ENCODE measurements at places on chromosomes 5 and 9.

- DNase-seq: no peak
Measured at GRCh38 chr9:99336531-99336930, 114.4 kb downstream of the SEC61B start.

GRCh38 chr9:87381050-87381711, 116.5 kb upstream of the DAPK1 start:
- DNase-seq: no peak

DNA sequence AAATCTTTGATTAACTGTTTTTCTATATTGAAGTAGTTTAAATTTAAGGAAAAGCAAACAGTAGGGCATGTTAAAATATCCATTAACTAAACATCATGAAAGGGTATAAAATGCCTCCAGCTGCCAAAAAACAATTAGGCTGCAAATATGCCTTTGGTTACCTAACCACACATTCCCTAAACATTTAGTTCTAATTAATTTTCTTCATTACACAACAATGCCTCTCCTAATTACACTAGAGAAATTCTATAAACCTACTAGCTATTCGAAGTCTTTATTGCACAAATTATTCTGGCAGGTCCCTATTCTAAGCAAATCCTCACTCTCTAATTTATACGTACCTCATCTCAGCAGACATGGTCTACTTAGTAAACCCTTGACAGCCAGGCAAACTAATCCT, 37.4 kb downstream of the MAT2B start:
- no peak for DNase-seq

GRCh38 chr5:151023651-151024050, 3.3 kb downstream of the GPX3 start:
- no peak for DNase-seq

DNA sequence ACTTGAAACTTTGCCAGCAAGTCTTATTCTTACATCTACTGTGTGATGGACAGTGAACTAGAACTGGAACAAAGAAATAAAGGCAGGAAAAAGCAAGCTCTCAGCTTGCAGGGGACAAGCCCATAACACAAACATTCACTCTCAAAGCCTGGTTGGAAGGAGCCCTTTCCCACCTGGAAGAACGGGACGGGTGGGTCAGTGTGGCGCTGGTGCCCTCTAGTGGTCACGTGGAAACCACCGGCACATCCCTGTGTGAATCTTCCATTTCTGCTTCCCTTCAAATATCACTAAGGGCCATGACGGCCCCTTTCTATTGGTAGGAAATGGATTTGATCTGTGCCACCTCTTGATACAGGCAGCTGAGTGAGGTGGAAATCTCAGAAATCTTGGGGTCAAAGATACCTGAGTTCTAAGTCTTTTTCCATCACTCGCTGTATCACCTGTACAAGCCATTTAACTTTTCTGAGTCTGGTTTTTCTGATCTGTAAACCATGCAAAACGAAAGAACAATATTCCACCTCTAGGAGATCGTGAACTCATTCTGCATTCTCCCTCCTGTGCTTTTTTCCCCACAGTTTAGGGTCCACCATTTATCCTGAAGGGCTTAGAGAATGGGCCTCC, 211.6 kb downstream of the MSX2 start:
- peak; percentile 29 for DNase-seq

GRCh38 chr5:95611396-95611795, 8.5 kb upstream of the GPR150 start:
- DNase-seq: no peak

GRCh38 chr5:18546591-18546990, 912.3 kb downstream of the TAF11L14 start:
- DNase-seq: no peak

- peak; percentile 56 for DNase-seq
Measured at GRCh38 chr5:125043781-125044391, 297.4 kb upstream of the ZNF608 start.

DNA sequence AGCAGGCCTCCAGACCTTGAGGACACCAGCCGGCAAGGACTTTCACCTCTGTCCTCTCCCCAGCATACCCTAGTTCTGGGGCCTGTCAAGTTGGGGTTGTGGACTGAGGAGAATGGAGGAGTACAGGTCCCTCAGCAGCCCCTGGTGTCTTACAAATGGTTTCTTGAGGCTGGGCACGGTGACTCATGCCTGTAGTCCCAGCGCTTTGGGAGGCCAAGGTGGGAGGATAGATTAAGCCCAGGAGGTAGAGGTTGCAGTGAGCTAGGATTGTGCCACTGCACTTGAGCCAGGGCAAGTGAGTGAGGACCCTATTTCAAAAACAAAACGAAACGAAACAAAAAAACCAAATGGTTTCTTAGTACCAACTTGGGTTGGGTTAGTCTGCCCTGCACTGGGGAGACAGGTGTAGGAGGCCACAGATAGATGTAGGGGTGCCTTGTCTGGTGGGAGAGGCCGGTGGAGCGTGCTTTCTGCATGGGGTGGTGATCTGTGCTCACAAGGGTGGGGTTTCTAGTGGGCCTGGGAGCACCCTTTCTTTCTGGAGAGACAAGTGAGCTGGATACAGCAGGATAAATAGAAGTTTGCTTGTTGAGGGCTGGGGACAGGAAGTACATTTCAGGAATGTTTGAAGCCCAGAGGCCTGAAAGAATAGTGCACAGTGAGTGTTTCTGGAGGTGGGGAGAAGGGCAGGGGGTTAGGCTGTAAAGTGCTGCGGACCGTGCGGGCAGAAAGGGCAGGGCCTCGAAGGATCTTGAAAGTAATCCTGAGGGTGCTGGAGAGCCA, 37.7 kb upstream of the PSD2 start:
- no peak for DNase-seq

GRCh38 chr9:70859694-70860093, 261.7 kb downstream of the TRPM3 start:
- no peak for DNase-seq

DNA sequence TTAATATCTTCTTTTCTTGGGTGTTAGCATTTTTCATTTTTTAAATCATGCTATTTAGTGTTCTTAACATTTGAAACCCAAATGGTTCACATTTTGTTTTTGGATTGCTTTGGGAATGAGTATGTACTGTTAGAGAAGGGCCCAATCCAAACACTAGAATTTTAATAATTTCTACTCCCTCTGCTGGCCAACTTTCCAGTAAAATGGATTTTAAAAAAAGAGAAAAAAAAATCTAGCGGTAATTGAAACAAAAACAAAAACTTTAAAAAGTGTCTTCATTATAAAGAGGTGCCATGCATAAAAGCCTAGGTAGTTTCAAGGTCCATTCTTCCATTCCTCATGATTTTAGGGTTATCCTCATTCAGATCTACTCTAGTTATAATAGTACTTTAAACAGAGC, 32.1 kb upstream of the RICTOR start:
- no peak for DNase-seq

DNA sequence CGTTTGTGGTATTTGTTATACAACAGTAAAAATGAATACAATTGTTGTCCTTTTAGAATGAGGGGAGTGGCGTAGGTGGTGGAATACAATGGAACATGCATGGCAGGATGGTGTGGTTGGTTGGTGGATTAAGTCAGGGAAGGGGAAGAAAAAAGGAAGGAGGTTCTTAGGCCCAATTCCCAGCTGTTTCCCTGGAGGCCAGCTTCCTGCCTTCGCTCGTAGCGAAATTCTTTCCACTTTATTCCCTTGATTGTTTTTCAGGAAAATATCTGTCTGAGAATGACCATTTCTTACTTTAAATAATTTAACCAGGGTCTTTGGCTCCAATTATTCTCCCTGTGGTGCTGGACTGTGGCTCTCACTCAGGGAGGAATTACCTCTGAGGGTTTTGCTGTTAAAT, 24.1 kb upstream of the DMAC1 start:
- DNase-seq: no peak

DNA sequence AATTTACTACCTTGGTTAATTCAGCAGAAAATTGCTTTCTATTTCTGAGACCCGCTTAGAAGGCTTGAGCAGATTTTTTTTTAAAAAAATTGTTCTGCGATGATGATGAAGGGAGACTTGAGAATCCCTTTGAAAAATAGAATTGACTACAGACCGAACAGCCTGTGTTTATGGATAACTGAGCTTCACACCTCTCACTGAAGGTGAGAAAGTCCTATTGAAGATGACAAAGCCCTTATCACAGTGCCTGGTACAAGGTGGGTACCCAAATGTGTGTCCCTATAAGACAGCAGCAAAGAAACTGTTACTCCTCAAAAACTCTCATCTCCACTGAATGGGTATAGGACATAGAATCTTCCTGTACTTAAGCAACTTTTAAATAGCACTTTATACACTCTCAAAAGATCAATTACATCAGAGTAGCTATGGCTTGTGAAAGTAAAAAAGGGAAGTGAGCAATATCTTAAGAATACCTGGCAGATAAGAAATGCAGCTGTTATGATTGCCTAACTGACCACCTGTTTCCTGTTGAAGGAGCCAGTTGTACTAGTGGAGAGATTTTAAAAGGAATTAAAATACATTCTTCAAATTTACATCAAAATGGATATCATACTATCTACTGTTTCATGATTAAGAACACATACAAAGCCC, 419.7 kb downstream of the CHSY3 start:
- no peak for DNase-seq

DNA sequence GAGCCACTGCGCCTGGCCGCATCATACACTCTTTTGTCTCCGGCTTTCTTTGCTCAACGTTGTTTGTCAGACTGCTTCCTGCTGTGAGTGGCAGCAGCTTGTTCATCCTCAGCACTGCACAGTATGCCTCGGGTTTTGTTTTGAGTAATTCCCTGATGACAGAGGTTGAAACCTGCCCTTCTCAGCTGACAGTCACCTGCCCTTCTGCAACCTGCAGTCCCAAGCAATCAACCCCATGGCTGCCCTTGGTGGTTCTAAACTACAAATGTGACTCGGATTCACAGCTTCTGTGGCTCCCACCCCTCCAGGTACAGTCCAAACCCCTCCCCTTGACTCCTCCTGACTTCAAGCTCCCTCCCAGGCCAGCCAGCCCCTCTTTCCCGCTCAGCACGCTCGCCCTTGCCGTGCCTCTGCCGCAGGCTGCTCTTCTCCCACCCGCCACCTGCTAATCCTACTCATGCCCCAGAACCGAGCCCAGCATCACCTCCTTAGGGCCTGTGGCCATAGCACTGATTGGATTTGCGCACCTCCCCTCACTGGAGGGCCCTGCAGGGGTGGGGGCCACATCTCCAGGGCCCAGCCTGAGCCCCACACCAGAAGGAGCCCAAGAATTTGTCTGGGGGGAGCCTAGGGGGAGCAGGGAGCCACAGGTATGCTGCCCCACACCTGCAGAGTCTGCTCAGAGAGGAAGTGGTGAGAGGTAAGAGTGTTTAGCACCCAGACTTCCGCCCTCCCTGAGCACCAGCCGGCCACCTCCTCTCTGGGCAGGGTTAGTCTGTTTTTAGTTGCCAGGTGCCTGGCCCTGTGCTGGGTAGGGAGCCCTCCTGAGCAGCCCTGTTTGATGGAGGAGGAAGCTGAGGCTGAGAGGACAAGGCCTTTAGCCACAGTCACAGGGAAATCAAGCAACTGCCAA, 10.1 kb downstream of the EEIG1 start:
- no peak for DNase-seq

DNA sequence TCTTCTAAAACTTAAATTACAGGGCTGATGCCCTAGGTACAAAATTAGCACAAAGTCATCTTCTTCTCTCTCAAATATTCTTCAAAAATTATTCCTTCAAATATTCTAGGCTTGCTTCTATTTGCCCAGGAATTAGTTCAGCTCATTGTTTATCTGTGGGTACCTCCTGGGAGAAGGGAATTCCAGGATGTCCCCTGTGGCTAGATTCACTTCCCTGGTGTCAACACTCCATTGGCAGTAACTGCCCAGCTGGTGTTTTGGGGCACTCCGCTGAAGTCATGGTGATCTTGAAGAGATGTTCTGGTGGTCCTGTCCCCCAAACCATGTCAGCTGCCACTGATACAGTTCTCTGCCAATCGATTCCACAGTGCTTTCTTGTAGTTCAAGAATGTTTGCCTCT, 26.2 kb upstream of the TGFBR1 start:
- no peak for DNase-seq

DNA sequence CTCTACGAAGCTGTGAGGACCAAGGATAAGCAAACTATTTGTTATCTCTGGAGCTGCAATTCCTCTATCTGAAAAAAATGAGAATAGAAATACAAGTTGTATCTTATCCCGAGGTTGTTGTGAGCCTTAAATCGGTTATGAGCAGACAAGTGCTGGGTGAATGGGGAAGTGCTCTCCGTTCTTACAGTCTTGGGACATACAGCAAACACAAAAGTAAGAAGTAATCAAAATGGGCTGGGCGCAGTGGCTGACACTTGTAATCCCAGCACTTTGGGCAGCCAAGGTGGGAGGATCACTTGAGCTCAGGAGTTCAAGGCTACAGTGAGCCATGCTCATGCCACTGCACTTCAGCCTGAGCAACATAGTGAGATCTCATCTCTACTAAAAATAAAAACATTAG, 31.7 kb downstream of the ITK start:
- DNase-seq: no peak

- no peak for DNase-seq
Measured at GRCh38 chr9:128429513-128430086, 8.9 kb downstream of the CERCAM start.

DNA sequence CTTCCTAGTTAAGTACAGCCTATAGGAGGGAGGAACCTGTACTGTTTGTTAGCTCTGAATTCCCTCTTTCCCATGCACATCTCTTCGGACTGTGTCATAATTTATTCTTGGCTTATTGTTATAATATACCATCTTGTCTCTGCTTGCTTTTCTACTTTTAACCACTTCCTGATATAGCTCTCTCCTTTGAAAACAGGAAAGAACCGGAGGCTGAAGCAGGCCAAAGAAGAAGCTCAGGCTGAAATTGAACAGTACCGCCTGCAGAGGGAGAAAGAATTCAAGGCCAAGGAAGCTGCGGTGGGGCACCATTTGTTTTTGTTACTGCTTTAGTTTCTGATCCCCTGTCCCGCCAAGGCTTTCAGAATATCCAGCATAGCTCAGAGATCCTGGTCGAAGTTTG, 4.8 kb downstream of the ATP6V1G1 start:
- DNase-seq: no peak

DNA sequence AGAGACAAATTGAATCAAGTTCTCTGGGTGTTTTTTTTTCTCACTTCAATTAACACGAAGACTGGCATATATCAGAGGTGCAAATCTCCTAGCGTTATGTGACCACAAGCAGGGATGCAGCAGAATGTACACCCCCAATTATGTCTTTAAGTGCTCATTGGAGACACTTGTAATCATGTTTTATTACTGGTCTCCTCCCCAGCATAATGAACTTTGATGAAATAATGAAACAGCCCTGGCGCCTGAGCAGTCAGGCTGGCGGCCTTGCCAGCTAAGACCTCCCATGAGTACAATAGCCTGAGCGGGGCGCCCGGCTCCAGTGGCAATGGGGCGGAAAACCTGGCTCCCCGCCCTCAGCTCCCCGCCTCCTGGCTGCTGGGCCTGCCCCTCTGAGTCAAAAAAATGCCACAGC, 209.4 kb upstream of the MSX2 start:
- DNase-seq: no peak
